ENCODE measurements at places on chromosomes 7 and 10. TPM values are rescaled to one million over a fixed set of nuclear protein-coding genes. Genes with fewer than 3 reads are reported as not detected.

SH2D4B gene
- polyA plus RNA-seq = 0.03 TPM

NPY4R2 gene
- polyA plus RNA-seq = not detected

PIK3CG gene
- 0.87 TPM for polyA plus RNA-seq

DNA sequence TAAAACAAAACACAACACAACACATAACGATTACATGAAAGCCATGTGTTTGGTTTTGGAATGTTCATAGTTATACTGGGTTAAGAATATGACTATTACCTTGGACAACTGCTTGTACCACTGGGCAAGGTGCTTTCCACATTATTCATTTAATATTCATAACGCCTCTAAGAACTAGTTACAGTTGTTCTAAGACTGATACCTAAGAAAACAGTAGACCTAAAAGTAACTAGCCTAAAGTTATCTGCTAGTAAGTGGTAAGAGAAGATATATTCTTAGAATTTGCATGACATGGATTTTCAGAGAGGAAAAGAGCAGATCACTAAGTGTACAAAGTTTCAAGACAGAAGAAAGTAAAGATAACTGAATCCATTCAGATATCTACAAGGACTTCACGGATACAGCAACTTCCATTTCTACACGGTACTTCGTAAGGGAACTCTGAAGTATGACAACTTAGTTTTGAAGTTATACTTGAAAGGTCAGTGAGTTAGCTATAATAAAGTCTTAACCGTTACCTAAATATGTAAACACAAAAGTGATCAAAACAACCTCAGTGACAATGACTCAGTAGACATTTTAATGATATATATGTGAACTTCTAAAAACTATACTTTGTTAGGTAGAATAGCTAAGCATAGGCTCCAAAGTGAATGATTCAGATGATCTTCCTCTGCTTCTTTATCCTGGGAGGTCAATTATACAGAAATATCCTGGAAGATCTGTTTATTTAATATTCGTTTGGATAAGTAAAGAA, 65.1 kb downstream of the MINDY3 start:
- no peak for DNase-seq

GRCh38 chr7:74418538-74418937, 35.2 kb upstream of the GTF2IRD1 start:
- DNase-seq = no peak

GRCh38 chr7:37150856-37151255, 297.8 kb downstream of the ELMO1 start:
- no peak for DNase-seq

DNA sequence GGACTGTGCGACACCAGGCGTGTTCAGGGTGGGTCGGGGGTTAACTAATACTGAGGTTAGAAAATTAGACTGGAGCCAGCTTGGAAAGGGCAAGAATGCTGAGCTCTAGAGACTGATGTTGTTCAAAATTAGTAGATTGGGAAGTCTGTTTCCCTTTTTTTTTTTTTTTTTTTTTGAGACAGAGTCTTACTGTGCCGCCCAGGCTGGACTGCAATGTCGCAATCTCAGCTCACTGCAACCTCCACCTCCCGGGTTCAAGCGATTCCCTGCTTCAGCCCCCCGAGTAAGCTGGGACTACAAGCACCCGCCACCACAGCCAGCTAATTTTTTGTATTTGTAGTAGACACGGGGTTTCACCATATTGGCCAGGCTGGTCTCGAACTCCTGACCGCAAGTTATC, 2.7 kb upstream of the CPVL start:
- no peak for DNase-seq

Data from stomach (tissue), 19 donors.